Calu3 (cell line): ENCODE measurements at places on chromosomes 12 and 14.

GRCh38 chr14:33510991-33511390 is 439.9 kb downstream of the EGLN3 start:
- no peak for DNase-seq

- no peak for DNase-seq
These were observed 29.8 kb downstream of the BRMS1L start for GRCh38 chr14:35855876-35856481.

DNA sequence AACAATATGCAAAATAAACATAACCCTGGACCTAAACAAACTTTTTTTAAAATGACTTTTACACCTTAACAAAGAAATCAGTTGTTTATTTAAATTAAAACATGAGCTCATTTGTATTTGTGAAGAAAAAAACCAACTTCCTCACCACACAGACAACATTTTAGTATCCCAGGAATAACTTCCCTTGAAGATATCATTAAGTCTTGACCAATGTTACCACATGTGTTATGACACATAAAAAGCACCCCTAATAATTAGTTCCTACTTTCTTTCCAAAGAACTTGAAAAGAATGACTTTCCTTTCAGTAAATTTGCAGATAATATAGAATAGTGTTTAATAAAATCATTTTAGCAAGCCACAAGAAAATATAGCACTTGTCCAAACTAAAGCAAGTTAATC is 42.4 kb downstream of the DUSP16 start:
- no peak for DNase-seq

- DNase-seq: no peak
These were observed 8.2 kb downstream of the DMAC2L start for GRCh38 chr14:50320283-50320682.

GRCh38 chr12:114163771-114164170 is 197.6 kb upstream of the RBM19 start:
- DNase-seq: no peak

DNA sequence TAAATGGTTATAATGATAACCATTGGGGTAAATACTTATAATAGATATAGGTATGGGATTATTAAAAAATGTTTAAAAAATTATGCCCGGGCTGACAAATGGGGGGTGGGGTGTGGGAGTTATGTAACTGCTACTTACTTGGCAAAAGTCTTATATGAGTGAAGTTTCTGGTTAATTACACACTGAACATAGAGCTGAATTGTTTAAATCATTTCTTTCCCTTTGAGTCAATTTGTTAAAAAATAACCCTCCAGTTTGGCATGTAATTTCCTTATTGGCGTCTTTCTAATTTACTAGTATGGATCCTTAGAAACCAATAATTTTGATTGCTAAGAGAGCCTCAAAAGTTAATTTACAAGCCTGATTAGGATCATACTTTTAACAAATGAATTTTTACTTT is 16.7 kb downstream of the PAH start:
- no peak for DNase-seq

DNA sequence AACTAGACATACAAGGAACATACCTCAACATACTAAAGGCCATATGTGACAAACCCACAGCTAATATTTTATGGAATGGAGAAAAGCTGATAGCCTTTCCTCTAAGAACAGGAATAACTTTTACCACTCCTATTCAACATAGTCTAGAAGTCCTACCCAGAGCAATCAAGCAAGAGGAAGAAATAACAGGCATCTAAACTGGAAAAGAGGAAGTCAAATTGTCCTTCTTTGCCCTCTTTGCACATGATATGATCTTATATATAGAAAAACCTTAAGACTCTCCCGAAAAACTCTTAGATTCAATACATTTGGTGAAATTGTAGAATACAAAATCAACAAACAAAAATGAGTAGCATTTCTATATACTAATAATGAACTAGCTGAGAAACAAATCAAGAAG is 110.0 kb downstream of the ATP23 start:
- DNase-seq: no peak

DNA sequence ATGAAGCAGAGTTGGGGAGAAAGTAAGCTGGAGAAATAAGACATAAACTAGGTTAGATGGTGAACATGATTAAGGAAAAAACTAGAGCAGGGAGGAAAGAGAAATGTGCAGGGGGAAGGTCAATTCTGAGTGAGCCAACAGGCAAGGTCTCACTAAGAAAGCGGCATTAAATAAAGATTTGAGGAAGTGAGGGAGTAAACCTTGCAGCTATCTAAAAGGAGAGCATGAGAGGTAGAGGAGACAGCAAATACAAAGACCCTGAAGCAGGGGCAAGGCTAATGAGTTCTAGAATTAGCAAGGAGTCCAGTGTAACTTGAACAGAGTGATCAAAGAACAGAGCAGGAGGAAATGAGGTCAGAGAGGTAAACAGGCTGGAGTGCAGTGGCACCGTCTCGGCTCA is 4.4 kb upstream of the SOCS2 start:
- no peak for DNase-seq

DNA sequence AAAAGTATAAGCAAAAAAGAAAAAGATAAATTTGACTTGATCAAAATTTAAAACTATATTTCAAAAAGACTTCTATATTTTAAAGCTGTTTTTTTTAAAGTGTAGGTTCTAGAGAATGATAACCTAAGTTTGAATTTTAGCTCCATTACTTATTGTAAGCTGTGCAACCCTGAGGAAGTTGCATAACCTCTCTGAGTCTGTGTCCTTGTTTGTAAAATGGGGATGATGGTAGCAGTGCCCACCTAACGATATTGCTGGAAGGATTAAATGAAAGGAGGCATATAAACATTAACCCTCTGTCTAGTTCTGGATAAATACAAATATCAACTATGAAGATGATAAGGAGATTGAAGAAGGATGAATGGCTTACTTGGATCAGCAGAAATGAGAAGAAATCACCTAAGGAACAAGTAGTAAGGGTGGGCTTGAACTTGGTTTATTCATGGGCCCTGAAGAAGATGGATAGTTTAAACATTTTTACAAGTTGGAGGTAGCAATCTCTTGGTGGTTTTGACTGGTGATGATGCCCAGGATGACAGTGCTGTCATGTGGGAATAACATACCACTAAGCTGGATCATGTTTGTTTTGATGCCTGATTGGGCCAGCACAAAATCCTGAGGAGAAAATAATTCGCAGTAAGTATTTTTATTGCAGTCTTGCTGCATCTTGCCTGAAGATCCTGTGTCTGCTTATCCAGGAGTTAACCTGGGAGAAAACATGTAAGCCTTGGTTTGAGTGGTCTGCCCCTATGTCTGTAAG is 35.0 kb downstream of the TXNRD1 start:
- DNase-seq: no peak
